ENCODE measurements at places on chromosomes 2 and 18.

DNA sequence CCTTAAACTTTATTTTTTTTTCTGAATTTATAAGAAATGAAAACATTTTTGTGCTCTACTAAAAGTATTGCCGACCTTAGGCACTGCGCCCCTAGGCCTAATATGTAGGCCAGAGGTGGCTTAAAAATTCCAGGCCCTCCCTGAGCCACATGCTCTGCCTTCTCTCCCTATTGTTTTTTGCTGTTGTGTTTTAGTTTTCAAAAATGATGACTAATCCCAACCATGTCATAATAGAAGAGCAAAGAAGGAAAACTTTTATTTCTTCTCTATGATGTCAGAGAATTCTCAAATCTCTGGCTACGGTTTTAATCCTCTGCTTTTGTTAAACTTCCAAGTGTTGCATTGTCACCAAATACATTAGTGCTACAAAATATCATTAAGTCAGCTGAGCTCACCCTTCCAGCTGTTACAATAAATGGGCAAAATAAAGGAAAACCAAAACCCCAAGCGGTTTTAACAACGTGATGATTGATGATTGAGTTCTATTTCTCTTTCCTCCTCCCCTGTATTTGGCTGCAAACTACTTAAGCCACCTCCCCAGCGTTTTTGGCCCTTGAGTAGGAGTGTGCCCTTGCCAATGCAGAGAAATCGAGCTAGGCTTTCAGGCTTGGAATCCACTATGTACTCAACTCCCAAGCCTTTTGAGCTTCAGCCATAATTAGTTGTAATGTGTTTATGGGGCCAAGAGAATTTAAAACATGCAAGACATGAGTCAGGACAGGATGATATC is 163.5 kb upstream of the POU3F3 start:
- no peak for DNase-seq

DNA sequence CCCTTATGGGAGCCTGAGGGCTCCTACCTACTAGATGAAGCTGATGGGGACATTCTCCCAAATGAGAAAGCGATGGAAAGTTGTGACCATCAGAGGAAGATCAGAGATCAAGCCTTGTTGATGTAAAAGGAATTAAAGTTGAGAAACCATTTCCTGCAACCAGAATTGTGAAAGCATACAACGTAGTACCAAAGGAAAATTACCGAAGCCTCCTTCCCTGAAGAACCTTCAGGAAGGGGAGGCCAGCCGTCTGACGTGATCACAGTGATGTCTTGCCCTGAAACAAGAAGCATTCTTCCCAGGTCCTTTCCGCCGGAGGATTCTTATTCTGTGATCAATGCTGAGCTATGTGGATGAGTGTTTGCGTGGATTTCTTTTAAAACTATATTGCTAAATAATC is 211.6 kb upstream of the TNP1 start:
- DNase-seq = no peak

DNA sequence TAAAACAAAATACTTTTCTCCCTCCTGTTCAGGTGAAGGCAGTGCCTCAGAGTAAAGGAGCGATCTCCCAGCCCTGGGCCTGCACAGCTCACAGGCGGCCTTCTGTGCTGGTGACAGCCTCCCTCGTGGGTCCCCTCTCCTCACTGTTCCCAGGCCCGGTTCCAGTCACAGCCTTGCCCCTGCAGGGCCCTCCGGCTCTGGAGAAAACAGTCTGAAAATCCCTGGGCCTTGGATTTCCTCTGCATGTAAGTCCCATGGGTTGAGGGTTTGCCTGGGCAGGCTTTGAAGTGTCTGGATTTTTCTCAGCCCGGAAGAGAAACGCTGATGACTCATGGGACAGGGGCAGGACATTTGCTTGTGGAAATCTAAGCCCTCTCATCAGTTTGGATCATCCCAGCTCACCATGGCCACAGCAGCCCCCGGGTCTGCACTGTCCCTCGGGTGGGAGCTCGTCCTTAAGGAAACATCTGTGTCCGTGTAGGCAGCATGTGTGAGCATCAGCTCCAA is 186.1 kb upstream of the RAB12 start:
- no peak for DNase-seq

DNA sequence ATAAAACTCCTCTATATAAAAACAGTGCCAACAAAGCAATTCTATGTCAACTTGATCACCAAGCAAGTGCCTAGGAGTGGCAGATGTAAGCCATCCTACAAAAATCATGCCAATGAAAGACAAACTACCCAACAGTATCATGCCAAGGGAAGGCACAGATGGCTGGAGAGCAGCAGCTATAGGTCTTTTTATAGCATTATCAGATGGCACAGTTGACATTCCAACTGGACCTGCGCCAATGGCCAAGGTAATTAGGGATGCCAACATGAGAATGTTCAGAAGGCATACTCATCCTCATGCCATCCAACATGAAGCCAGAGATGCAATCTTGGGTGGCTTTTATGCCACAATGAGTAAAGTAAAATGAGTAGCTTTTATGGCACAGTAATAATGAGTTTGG is 237.3 kb downstream of the OTX1 start:
- DNase-seq = no peak

GRCh38 chr2:80080957-80081356 is 223.6 kb downstream of the LRRTM1 start:
- no peak for DNase-seq

DNA sequence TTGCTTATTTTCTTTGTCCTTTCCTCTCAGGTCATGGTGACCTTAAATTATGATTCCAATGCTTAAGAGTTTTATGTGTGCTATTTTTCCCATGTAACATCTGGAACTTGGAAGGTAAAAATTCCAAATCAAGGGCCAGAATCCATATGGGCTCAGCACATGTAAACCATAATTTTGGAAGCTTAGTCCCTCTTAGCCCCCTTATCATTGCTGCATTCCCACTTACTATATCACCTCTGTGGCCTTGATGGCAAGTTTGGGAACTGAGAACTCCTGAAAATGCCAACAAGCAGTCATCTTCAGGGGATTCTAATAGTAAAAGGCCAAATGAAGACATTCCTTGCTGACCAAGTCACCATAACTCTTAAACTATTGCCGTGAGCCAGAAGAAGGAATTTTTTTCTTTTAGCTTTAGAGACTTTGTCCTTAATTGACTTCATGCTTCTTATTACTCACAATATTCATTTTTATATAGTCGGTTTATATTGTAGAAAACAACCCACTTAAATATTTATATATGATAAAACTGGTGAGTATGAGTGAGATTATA is 251.4 kb downstream of the SLC8A1 start:
- DNase-seq = no peak

DNA sequence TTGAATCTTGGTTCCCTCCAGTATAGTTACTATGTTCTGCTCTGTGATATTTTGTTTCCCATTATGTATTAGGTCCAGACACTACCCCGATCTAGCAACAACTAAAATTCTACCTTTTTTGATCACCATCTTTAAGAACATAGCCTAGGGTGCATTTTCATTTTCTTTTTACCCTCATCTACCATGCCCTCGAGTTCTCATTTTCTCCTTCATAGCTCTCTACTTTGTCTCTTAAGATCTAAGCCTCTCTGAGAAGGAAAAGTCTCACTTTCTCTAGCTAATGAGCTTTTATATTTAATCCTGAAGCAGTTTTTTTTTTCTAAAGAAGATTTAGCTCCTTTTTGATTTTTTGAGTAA is 1089.4 kb upstream of the SLC39A10 start:
- no peak for DNase-seq

GRCh38 chr2:201232467-201232815 is 27.9 kb upstream of the CASP8 start:
- no peak for DNase-seq

GRCh38 chr2:173898178-173898668 is 67.0 kb downstream of the SP3 start:
- DNase-seq = no peak

GRCh38 chr18:785242-785641 is 26.8 kb downstream of the YES1 start:
- no peak for DNase-seq

DNA sequence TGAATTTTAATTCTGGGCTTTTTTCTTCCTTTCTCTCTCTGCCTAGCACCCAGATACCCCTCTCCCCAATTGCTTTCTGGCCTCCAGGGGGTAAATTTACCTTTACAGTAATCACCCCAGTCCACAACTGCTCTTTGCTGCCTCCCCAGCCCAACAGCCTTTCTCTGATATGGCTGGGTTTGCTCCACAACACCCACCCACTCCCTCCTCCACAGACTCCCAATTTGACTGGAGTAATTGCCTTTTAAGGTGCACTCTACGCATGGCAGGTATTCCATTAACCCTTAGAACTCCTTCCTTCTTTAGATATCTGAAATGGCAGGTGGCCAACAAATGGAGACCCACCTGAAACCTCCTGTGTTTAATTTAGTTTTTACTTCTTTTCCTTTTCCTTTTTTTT is 3.6 kb downstream of the CELF4 start:
- no peak for DNase-seq

All from stimulated activated CD4-positive, alpha-beta T cell treated with anti-CD3 and anti-CD28 coated beads, Interleukin-15, amount 100 ng/mL, for 1 hour (primary cell).